ENCODE measurements at places on chromosomes 7 and 10.
A peak's percentile ranks its signal among the peaks of the same experiment; 100 is the strongest.

DNA sequence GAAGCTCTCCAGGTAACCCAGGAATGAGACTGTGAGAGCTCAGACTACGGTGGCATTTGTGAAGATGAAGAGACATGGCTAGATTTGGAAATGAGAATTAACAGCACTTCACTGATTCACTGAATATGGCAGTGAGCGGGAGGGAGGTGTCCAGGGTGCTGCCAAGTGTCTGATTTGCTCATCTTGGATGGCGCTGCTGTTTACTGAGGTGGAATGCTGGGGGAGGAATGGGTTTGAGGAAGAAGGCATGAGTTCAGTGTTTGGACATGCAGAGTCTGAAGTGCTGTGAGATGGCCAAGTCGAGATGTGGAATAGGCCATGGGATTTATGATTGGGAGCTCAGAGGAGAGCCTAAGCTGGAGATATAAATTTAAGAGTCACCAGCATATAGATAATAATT, 437.1 kb upstream of the NPVF start:
- DNase-seq = no peak

DNA sequence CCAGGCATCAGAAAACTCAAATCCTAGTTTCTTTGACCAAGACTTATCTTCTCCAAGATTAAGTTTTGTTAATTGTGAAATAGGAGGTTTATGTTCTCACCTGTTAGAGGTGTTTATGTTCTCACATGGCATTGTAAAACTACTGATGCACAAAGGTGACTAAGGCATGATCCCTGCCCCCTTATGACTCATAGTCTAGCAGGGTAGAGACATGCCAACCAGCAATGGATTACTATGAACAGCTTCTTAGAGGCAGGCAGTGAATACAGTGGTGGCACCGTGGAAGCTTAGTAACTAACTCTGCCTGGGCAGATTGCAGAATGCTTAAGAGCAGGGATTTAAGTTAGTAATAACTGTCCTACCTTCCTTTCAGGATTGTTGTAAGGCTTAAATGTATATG, 400.9 kb downstream of the SORCS3 start:
- peak; percentile 33 for DNase-seq

GRCh38 chr10:73366381-73367298, 8.0 kb upstream of the CFAP70 start:
- DNase-seq = no peak

DNA sequence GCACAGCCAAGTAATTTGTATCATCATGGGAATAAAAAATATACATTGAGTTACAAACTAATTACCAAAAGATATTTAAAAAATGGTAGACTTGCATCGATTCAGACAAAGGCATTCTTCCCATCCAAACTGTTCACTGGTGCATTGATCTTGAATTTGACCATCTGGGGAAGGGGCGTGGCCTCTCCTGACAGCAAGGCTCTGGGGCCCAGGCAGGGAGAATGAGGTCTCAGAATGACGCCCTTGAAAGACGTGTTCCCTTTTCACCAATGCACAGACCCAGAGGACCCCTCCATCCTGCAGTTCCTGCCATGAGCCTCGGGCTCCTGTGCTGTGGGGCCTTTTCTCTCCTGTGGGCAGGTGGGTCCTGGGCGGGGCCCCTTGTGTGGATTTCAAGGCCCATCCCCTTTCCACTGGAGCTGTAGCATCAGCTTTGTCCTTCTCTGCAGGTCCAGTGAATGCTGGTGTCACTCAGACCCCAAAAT, 91.1 kb upstream of the PRSS58 start:
- no peak for DNase-seq

DNA sequence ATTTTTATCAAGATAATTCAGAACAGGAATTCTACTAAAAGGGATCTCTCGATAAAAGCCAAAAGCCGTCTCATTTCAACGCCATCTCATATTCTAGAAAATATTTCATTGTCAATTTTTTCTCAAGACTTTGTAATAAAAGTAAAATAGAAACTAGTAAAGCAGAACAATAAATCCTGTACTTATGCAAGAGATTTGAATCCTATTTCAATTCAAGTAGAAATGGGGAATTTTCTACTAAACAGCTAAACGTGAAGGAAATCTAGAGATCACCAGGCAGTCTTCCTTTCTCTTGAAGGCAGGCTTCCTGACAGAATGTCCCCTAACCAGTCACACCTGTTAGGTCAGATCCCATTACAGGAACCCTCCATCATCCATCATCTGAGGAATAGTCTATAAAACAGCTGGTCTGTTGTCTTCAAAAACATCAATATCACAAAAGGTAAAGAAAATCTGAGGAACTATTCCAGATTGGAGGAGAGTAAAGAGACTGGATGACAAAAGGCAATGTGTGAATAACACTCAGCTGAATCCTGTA, 23.7 kb downstream of the USP6NL start:
- DNase-seq = no peak

DNA sequence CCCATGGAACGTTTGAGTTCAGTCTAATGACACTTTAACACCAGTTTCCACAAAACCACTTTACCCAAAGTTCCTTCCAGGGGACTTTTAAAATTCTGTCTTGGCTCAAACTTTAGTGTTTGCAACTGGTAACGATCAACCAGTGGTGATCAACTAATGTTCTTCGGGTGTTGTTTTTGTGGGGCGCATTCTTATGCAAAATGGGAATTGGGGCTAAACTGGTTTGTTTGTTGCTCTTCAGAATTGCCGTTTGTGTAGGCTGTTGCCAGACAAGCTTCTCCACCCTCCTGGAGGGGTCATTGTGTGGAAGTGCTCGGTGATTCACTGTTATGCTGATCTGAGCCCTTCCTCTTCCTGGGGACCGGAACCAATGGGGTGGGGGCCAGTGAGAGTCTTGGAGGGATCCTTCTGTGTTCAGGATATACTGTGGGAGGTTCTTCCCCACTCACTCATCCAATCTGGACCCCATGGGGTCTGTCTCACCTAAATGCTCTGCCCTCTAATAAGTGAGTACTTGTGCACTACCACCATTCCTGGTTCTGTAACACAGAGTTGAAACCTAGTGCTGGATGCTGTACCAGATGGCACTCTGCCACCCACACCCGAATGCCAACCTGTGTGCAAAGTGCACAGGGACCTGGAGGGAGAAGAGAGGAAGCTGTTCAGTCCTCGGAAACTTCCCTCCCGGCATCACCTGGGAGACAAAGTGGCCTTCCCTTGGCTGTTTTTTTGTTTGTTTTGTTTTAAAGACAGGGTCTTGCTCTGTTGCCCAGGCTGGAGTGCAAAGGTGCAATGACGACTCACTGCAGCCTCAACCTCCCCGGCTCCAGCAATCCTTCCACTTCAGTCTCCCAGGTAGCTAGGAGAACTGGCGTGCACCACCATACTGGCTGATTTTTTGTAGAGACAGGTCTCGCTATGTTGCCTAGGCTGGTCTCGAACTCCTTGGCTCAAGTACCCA, 2.1 kb downstream of the NFE2L3 start:
- no peak for DNase-seq

GRCh38 chr10:10160821-10161312, 856.8 kb upstream of the CELF2 start:
- no peak for DNase-seq
